ENCODE measurements at places on chromosomes 7 and 10. TPM values are rescaled to one million over a fixed set of nuclear protein-coding genes. Genes with fewer than 3 reads are reported as not detected.

The PDE1C gene
- total RNA-seq: 0.21 TPM

The CD36 gene
- total RNA-seq: not detected

DNA sequence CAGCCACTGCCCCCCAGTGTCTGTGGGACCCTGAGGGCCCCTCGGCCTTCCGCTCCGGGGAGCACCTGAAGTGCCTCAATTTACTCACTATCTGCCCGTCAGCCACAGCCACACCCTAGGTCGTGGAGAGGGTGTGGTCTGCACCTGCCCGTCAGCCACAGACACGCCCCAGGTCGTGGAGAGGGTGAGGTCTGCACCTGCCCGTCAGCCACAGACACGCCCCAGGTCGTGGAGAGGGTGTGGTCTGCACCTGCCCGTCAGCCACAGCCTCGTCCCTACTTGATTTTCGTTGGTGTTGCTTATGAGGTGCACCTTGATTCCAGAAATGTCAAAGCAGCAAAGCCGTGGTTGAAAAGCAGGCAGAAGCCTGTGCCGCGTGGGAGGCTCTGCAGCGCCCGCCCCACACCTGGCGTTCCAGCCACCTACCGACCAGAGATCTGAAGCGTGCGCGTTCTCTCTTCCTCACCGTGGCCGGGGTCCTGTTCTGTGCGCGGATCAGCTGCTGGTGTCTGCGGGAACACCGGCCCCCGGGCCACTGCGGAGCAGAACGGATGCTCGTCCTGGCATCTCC, 101.6 kb downstream of the DYNC2I1 start:
- no peak overlapping the region for H3K27ac ChIP-seq
- H3K4me3 ChIP-seq: peak overlapping the region; percentile 52
- H3K36me3 ChIP-seq: no peaks in the 10 kb centered on the region
- H3K4me1 ChIP-seq: no peaks in the 10 kb centered on the region
- DNase-seq: peak; percentile 42

DNA sequence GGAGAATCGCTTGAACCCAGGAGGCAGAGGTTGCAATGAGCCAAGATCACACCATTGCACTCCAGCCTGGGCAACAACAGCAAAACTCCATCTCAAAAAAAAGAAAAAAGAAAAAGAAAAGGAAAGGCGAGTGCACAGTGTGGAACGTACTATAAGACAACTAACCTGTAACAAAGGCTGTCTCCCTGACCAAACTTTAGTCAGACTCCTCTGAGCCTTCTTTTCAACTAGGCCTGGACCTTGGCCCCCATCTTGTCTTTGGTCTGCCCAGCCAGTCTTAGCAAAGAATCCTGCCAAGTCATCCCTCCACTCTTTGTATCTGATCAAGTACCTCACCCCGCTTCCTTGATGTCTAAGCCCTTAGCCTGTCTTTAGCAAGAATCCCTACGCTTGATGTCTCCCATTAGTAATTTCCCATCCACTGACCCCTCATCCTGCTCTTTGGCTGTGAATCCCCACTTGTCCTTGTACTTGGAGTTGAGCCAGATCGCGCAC, 68.9 kb upstream of the KDM7A start:
- H3K27ac ChIP-seq: no peak overlapping the region
- no peaks in the 10 kb centered on the region for H3K4me1 ChIP-seq
- H3K36me3 ChIP-seq: no peaks in the 10 kb centered on the region
- no peak overlapping the region for H3K4me3 ChIP-seq
- no peak for DNase-seq
- H3K27me3 ChIP-seq: no peaks in the 10 kb centered on the region

DNA sequence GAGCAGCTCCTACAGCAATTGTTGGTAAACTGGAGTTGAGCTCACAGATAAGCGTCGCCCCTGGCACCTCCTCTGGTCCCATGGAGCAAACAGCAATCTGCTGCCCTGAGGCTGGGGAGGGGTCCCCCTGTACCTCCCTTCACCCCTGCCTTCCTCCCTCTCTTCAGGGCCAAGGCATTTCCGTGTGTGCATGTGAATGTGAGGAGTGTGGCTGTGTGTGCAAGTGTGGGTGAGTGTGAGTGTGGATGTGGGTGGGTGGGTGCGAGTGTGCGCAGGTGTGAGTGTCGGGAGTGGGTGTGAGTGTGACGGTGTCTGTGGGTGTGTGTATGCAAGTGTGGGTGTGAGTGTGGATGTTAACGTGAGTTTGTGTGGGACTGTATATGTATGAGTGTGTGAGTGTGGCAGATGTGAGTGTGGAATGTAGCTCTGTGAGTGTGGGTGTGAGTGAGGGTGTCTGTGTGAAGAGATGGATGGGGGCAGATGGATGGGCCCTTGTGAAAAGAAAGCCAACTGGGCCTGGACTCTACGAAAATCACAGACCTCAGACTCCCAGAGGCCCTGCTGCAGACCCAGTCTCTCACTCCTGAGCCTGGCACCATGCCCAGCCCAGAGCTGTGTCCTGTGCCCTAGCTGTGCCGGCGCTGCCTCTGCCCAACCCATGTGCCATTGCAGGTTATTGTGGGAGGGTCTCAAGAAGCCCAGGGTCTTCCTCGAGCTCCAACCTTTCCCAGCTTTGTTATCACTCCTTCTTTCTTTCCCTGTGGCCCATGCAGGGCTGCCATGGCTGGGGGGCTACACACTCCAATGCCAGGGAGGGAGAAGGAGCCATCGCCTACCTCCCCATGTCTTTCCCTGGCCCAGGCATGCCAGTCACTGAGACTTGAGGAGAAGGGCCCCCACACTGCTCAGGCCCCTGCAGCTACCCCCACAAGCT, 73.9 kb downstream of the GRID1 start:
- DNase-seq: no peak
- no peaks in the 10 kb centered on the region for H3K27me3 ChIP-seq
